Right ventricle myocardium inferior (tissue), 1 donor: ENCODE measurements at places on chromosomes 13 and 19.
A peak's percentile ranks its signal among the peaks of the same experiment; 100 is the strongest.

DNA sequence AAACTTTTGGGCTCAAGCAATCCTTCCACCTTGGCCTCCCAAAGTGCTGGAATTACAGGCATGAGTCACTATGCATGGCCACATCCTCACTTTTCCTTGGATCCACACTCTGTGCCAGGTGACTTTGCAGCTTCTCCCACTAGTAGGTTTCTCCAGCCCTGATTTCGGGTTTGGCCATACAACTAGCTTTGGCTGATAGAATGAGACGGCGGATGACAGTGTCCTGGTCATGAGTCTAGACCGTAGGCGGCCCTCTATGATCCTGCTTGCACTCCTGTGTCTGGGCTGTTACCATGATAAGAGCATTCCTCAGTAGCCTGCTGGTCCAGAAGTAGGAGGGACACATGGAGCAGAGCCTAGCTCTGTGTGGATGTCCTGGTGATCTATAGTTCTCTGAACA is 112.5 kb upstream of the KL start:
- DNase-seq = no peak

DNA sequence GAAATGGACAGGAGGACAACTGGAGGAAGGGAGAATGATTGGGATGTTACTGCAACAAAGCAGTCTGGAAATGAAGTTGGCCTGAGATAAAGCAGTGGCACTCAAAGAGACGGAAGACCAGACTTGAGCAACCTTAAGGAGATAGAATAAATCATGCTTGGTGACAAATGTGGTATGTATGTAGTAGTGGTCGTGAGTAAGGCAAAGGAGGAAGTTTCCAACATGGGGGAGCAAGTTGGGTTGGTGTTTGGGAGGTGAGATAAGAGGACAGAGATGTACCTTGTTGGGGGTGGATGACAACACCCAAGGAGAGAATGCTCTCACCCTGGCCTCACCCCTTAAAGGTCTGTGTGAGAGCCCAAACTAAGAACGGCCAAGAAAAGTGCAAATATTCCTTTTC is 420.5 kb downstream of the DIAPH3 start:
- no peak for DNase-seq

DNA sequence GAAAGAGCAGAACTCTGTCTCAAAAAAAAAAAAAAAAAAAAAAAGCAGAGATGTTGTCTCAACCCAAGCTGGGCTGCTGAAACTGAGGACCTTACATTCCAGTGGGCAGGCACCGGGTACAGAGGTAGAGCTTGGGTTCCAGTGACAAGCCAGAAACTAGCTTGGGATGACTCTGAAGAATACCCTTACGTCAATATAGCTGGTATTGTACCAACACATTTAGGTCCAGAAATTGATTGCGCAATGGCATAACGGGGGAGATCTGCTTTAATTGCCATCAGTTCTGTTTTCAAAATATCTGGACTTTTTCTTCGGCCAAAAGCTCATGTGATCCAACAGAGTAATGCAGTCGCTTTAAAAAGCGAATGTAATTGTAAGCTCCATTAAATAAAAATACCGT is 103.1 kb upstream of the UBL3 start:
- no peak for DNase-seq

DNA sequence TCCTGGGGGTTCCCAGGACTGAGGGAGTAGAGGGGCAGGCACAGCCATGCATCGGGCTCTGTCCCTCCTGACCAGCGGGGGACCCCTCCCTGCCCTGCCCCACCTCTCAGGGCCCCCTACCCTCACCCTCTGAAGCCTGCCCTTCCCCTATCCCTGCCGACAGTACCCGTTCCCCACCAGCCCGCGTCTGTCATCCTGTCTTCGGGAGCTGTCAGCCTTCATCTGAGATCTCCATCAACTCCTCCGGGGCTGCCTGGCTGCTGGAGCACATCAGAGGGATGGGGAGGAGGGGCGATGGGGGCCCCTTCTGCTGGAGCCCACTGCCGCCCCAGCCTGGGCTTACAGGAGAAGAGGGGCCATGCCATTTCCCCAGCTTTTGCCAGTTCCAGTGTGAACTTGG is 6.2 kb upstream of the SHD start:
- no peak for DNase-seq

- DNase-seq = no peak
Measured at GRCh38 chr13:42807866-42808265, 26.5 kb downstream of the FAM216B start.

- DNase-seq = no peak
Measured at GRCh38 chr19:30783936-30784335, 411.8 kb downstream of the ZNF536 start.

DNA sequence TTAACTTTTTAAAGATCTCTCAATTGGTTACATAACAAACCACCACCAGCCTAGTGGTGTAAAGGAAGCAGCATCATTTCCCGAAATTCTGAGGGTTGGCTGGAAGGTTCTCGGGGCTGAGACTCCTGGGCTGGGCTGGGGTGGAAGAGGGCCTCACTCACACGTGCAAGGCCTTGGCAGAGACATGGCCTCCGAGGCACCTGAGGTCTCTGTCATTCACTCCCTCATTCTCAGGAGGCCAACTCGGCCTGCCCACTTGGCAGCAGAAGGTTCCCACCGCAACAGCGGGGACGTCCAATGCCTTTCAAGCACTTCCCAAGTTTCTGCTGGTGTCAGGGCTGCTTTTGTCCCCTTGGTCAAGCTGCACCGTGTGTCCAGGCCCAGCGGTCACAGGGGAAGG is 18.6 kb upstream of the RASA3 start:
- no peak for DNase-seq

DNA sequence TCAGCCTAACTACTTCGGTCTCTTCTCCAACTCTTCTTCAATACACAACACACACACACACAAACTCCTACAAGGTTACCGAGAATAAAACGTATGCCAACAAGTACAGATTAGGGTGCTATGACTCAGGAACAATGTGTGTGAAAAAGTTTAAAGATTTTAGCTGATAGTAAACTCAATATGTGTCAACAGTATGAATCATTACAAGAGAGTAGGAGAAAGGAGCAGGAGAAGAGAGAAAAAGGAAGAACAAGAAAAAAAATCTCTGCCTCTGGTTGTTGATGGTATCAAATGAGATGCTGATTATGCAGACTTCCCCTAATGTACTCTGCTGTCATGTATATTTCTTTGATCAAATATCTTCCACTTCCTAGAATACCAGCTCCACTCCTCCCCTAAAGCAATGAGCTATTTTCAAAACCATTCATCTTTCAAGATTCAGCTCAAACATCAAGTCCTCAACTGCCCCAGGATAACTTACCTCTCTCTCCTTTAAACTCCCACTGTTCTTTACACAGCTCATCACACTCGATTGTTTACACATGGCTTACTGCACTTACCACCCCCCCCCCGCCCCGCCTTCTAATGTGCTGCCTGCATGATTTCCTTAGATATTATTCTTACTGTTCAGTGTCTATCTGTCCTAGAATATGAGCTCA is 95.6 kb downstream of the FAM216B start:
- no peak for DNase-seq

DNA sequence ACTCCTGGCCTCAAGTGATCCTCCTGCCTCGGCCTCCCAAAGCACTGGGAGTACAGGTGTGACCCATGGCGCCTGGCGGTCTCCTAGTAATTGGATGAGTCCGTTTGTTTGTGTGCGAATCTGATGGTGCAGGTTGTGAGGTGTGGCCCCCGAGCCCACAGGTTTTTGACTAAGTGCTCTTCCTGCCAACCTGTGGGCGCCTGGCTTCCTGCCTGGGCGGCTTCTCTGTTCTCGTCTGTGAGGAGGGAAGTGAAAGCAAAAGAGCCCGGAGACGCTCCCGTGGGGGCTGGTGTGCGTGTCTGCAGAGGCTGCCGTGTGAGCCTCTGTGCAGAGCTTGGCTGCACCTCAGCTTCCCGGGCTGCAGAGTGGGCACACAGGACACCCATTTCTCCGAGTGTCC is 10.0 kb downstream of the ARHGAP45 start:
- DNase-seq = peak; percentile 90

DNA sequence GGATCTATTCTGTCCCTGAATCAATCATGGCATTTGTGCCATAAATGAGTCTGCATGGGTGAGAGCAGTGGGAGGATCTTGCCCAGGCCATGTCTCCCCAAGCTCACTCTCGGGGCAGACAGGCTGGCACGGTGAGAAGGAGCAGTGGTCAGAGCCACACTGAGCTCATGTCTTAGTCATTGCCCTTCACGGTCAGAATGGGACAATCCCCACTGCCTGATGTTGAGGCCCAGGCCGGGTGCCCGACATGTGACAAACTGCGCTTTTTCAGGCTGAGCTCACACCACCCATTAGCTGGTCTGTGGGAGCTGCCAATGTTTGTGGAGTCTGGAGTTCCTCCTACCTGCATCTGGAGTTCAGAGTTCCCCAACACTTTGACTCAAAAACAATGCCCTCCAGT is 481.9 kb downstream of the COG6 start:
- DNase-seq = no peak

GRCh38 chr13:35926859-35927530 is 204.2 kb downstream of the DCLK1 start:
- DNase-seq = no peak

GRCh38 chr13:80552851-80553440 is 212.0 kb upstream of the SPRY2 start:
- no peak for DNase-seq

DNA sequence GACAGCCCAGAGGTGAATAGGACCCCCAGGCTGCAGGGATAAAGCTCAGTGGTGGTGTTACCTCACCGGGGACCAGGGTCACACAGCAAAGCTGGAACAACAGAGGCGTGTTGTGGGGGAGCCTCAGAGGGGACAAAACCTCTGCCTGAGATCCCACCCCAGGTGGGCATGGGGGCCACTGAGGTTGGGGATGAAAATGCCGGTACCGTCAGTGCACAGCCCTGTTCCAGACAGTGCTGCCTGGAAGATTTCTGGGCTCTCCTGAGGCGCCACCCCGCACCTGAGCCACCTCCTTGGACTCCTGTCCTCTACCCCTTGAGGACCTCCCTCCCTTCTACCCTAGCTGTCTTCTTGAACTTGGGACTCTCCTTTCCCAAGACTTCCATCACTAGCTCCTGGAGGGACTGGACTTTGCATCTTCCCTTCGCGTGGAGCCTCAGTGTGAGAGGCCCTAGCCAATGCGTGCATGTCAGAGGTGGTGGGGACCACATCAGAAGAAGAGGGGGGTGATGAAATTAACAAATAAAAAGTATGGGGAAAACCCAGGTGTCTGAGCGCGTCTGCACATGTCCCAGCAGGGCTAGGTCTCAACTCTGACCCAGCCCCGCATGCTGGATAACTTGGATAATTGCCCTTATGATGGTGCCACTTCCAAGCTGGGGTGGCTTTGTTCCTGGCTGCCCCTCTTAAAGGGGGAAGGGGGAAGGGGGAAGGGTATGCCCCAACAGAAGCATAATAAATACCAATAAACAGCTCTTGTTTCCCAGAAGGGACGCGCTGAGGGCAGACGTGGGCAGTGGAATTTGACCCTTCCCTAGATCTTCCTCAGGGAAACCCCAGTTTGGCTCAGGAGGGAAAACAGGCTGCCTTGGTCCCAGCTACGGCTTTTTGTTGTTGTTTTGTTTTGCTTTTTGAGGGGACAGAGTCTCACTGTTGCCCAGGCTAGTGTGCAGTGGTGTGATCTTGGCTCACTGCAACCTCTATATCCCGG is 11.6 kb downstream of the CNFN start:
- DNase-seq = no peak

DNA sequence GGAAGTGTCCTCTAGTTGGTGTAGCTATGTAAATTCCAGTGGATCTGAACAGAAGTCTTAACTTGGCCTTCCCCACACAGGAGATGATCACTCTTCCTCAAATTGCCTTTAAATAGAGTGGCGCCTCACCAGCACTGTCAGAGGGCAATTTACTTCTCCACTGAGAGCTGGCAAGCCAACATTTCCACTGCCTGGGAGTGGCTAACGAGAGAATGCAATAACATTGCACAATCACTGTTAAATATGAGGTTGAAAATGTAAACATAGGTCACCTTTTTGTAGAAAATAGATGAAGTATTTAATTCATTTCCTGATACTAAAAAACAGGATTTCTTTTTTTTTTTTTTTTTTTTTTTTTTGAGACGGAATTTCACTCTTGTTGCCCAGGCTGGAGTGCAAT is 55.4 kb upstream of the UBL3 start:
- DNase-seq = no peak

DNA sequence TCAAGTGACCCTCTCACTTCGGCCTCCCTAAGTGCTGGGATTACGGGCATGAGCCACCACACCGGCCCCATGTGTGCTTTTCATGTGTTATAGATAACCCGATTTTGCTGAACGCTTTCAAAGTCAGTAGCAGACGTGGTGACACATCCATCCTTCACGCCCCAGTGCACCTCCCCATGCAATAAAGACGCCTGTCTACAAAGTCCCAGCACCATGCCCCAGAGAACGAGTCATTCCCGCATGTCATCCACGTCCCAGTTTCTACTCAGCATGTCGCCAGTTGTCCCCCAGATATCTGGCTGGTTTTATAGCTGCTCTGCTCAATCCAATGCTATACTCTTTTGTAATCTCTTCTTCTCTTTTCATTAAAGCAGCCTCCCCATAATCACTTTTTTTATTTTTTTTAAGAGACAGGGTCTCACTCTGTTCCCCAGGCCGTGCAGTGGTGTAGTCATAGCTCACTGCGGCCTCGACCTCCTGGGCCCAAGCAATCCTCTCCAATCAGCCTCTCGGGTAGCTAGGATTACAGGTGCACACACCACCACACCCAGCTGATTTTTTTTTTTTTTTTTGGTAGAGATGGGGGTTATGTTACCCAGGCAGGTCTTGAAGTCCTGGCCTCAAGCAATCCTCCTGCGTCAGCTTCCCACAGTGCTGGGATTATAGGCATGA is 42.5 kb downstream of the DNM2 start:
- DNase-seq = no peak
